Activated CD8-positive, alpha-beta memory T cell treated with anti-CD3 and anti-CD28 coated beads, Interleukin-2, amount 50 U/mL, for 48 hours (primary cell): ENCODE measurements at places on chromosomes 1 and 21.
A peak's percentile ranks its signal among the peaks of the same experiment; 100 is the strongest.

- DNase-seq = no peak
Observed at GRCh38 chr1:66265796-66266195, 268.2 kb upstream of the SGIP1 start.

DNA sequence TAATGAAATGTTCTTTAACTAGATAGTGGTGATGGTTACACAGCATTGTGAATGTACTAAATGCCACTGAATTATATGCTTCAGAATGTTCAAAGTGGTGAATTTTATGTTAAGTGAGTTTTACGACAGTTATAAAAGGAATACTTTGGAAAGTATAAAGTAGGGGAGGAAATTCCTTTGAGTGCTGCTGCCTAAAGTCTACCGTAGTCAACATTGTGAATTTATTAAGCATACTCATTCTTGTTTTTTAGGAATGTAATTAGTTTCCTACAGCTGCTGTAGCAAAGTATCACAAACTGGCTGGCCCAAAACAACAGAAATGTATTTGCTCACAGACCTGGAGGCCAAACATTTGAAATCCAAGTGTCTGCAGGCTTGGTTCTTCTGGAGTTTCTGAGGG is 73.0 kb downstream of the SWT1 start:
- no peak for DNase-seq

DNA sequence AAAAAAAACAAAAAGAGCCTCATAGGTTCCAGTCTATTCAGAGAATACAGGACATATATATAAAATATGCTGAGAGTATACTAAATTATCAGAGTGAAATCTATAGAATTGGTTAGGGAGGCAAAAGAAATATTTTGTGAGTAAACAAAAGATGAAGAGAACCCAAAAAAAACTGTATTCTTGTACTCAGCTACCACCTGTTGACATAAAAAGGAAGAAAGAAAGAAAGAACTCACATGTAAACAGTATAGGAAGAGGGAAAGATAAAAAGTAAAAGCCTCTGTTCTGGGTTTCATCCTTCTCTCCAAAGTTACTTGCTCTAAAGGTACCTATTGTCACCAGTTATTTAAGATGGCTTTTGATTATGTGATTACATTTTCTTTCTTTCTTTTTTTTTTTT is 9.9 kb upstream of the BNIPL start:
- no peak for DNase-seq

DNA sequence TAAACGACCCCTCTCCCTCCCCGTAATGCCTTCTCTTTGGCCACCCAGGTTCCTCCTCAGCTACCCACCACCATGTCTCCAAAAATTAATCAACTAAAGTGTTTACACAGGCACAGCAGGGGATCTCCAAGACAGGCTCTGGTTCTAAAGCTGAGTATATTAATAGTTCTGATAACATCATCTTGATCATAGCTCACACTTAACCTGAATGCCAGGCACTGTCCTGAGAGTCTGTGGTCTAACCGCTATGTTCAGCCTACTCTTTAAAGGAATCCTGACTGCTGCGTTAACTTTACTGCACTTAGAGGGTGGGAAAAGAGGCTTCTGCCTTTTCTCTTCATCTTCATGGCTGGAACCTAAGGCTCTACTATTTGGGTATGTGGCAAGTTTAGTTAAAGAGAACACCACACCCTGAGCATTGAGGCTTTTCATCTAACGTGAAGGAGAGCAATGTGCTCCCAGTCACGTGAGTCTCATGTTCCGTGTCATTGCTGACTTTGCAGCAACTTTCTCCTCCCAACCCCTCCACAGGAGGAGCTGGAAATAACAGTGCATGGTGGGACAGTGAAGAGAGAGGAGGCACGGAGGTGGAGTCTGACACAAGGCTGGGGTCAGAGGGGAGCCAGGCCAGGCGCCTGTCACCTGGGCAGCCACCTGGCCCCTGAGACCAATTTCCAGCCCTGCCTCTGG is 86.4 kb downstream of the FAM78B start:
- DNase-seq = no peak

DNA sequence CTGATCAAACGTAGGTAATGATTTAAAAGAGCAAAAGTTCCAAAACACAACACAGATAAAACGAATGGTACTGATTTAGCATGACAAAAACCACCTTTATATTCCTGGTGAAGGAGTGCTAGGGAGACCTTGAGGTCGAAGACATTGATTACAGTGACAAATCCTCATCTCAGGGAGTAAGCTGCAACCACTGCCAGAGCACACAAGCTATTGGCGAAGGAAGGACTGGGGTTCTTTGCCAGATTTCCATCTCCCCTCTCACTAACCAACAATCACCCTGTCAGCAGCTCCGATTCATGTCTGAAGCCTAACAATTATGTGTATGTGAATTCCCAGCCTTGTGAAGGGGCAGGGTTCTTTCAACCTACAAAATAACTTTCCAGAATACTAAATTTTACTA is 40.2 kb upstream of the DMRTB1 start:
- DNase-seq = no peak

DNA sequence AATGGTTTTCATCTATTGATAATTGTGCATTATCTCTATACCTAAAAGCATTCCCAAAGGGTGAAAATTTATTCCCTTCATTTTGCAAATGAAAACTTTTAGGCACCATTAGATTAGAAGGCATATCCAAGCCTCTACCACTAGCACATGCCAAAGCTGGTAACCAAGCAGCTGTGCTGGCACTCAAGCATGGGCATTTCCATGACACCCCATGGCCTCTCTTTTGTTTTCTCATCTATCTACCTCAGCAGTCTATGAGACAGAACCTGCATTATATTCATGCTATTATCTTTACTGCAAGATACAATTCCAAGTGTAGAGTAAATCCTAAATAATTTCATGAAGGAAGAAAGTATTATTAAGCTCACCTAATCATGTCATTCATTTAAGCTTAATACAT is 334.3 kb upstream of the LRRC7 start:
- DNase-seq = no peak

GRCh38 chr1:54126271-54126815 is 26.5 kb downstream of the CDCP2 start:
- no peak for DNase-seq

DNA sequence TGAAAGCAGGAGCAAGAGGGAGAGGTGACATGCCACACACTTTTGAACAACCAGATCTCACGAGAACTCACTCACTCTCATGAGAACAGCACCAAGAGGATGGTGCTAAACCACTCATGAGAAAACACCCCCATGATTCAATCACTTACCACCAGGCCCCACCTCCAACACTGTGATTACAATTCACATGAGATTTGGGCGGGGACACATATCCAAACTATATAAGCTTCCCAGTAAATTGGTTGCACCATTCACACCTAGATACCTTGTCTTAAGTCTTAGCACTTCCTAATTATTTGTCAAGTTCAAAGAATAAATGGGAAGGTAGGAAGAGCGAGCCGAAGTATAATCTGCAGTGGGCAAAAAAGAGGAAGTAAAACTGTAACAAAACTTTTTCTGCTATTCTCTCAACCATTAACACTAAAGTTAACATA is 34.3 kb downstream of the AMY1C start:
- DNase-seq = no peak

- DNase-seq = peak; percentile 10
Observed at GRCh38 chr1:43511394-43511793, 19.3 kb upstream of the PTPRF start.

DNA sequence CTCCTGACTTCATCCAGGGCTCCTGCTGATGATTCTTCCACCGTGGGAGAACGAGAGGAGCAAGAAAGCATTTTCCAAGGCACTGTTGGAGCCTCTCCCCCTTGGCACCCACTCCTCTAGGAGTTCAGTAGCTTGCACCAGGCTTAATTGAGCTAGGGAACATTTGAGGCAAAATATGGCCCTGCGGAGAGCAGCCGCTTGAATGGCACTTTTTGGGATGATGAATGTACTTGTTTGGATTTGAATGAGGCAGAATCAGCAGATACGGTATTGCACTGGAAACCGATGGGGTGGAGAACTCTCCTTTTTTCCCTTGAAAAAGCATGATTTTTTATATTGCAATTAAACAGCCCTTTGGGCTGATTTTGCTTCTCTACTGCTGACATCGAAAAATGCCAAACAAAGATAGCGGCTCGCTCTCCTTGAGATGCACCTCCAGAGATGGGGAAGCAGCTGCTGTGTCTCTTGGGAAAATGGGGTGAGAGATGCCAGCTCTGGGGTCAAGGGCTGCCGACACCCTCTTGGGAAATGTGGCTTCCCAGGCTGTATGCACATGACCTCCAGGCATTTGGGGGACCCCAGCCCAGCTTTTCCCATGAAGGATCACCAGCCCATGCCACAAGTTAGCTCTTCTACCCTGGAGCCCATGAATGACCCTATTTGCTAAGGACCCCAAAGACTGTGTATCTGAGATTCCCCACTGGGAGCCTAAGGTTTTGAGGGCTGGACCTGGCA is 55.4 kb upstream of the LRP8 start:
- no peak for DNase-seq

DNA sequence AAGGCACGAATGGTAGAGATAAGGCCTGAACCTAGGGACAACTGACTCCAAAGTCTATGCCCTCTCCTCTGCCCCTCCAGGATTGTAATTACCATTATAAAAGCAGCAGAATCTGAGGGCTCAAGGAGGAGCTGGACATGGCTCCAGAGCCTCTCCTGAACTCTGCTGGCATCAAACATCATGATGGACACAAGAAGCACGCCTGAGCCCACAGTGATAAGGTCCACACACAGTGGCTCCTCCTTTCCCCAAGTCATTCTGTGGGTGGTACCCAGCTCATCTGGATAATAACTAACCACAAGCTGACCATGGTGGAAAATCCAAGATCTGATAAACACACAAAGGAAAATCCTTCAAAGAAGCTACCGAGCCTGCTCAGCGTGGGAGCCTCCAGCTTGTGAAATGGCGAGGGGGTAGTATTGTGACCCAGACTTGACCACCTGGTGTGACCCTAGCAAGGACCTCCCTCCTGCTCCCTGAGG is 85.2 kb downstream of the HIVEP3 start:
- DNase-seq = no peak
